ENCODE measurements at places on chromosomes 12 and 14.

DNA sequence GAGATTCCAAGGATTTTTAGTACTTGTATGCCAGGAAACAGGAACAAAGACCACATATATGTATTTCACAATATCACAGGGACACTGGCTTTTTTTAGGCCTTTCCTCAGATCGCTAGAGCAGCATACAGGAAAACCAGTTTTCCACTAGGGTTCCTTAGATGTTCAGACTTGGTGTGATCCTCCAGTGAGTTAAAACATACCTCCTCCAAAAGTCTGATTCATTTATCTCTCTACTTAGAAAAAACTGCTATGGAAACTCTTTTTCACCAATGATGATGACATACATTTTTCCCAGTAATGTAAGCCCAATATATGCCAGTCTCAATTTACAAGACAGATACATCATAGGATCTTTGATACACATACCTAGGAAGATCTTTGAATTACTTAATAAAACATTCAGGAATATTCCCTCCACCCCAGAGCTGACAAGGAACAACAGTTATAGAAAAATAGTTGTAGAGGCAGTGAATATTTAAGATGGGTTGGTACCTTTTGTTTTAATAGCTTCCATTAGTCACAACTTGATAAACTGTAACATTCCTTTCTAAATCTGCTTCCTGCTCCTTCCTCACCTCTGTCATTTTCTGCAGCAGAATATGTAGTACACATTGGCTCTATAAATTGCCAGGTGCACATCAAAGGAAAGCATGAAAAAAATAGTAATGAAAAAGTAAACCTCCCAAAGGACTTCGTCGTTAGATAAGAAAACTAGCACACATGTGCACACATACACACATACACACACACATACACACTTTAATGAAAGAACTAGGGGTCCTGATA is 27.5 kb downstream of the BCAT1 start:
- no peak for DNase-seq

DNA sequence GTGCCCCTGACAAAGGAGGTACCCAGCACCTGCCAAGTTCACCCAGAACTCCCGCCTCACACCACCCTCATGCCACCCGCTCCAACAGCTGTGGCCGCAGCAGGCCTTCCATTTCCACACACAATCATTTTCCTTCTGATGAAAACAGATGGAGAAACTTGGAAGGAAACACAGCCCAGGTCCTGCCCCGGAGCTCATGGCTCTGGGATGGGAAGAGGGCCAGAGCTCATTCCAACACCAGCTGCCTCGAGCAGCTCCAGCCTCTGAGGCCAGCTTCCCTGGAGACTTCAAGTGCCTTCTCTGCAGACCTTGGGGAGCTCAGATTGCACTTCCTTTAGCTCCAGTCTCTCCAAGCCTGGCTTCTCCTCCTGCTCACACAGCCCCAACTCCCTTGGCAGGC is 55.1 kb upstream of the CMKLR1 start:
- no peak for DNase-seq

DNA sequence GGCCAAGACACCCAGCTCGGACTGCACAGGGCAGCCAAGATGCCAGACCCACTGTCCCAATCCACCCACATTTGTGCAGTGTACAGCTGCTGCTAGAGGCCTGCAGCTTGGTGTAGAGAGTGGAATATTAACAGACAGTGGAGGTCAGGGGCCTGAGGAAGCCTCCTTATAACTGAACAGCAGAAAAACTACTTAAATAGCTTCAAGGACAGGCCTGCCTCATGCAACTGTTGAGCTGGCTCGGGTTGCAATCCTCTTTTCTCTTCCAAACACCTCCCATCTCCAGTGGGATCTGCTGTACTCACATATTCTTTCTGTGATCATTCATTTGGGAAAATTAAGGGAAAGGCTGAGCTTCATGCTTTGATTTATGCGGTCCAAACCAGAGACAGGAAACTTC is 1043.2 kb upstream of the TMEM132C start:
- no peak for DNase-seq

DNA sequence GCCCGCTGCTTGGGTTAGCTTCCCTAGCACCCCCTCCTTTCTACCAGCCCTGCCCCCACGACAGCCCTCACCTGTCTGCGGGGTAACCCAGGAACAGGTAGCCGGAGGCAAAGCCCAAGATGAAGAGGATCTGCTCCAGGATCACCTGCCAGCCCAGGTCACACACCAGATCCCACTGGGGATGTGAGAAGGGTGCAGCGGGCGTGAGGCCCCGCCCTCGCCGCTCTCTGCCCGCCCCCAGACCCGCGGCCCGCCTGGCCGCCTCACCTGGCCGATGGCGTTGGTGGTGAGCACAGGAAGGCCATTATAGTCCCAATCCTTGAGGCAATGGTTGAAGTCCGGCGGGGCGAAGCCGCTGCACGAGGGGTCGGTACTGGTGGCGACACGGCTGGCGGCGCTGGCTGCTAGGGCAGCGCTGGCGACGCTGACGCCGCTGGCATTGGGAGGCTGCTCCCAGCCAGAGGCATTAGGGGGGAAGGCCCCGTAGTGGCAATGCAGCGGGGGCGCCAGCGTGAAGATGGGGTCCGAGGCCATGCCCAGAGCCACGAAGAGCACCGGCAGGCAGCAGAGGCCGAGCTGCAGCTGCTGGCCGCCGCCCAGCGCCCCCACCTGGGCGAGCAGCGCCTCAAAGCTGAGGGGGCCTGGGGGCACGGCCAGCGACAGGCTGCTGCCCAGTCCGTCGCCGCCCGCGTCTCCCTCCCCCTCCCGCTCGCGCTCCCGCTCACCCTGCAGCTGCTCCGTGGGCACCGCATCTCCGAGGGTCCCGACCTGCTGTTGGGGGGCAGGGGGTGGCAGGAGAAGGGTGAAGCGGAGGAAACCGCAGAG is 794 bp downstream of the SLC22A17 start:
- DNase-seq, result no peak

- DNase-seq, result no peak
These were observed 84.0 kb downstream of the PELI2 start for GRCh38 chr14:56202256-56202655.

- DNase-seq, result no peak
These were observed 137.7 kb downstream of the SPTSSA start for GRCh38 chr14:34324363-34324795.

GRCh38 chr14:64060648-64061096 is 207.9 kb downstream of the SYNE2 start:
- no peak for DNase-seq

DNA sequence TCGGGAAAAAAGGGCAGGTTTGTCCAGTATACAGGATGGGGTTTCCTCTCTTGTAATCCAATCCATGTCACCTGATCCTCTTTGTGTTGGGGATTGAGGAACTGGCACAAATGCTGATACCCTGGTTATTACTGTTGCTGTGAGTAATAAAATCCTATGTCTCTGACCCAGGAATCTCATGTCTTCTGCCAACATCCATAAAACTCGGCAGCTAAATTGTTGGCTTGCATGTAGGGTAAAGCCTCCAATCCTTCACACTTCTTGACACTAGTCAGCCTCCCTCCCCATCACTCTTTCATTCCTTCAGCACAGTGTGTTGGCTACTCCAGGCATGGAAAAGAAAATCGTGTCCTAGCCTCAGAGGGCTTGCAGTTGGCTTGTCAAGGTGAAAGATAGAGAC is 9.2 kb upstream of the NOS1 start:
- DNase-seq, result no peak

- DNase-seq, result no peak
These were observed 15.0 kb downstream of the AQP6 start for GRCh38 chr12:49987625-49988303.

GRCh38 chr12:119444462-119445044 is 110.0 kb downstream of the CCDC60 start:
- DNase-seq, result no peak

DNA sequence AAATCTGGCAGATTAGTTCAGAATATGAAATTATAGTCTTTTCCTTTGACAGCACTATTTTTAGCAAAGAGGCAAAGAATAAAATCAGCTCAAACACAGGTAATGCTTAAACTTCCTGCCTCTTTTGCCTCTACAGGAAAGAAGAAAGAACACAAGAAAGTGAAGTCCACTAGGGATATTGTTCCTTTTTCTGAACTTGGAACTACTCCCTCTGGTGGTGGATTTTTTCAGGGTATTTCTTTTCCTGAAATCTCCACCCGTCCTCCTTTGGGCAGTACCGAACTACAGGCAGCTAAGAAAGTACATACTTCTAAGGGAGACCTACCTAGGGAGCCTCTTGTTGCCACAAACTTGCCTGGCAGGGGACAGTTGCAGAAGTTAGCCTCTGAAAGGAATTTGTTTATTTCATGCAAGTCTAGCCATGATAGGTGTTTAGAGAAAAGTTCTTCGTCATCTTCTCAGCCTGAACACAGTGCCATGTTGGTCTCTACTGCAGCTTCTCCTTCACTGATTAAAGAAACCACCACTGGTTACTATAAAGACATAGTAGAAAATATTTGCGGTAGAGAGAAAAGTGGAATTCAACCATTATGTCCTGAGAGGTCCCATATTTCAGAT is 17.4 kb downstream of the TMPO start:
- DNase-seq, result no peak

Measured in CD4-positive, alpha-beta T cell treated with Interferon gamma for 1 hour (primary cell).